Fibroblast of the aortic adventitia (primary cell): ENCODE measurements at places on chromosomes 12 and 14. TPM values are rescaled to one million over a fixed set of nuclear protein-coding genes. Genes with fewer than 3 reads are reported as not detected.
A peak's percentile ranks its signal among the peaks of the same experiment; 100 is the strongest.

DNA sequence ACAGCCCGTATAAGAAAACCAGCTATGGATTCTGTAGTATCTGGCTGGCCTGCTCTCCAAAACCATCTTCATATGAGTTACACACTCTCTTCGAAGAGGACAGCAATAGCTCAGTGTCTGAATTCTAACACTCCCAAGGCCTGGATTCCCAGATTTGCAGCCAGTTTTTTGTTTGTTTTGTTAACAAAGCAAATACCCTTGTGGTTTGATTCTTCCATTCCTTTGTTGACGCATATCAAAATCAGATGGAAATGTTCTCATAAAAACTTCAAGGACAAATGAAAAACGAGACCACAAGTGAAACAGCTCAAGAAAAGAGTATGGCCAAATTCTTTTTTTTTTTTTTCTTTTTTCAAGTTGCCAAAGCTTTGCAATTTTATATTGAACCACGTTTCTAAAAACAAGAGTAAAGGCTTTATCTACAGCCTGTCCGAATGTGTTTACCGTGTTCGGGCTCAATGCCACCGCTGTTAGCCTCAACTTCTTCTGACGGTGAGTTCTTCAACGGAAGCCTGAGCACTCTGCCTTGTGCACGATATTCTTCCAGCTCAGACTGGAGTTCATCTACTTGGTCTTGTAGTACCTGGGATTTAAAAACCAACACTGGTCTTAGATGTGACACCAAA is 67.5 kb downstream of the NIN start:
- peak; percentile 15 for DNase-seq

DNA sequence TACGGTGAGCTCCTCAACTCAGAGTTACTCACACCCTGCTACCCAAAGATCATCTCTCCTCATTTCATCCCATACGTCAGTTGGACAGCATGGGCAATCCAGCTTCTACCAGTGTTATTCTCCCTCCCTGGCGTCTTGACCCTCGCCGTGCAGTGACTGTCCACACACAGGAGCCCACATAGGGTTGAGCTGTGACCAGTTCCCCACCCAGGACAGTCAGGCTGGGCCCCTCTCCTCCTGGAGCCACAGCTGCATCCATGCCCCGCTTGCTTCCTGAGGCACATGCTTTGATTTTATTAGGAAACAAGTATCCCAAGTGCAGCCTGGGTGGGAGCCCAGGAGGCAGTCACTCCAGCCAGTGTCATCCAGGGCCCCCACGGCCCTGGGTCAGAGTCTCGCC is 140.3 kb upstream of the SFSWAP start:
- no peak for DNase-seq

- DNase-seq = peak; percentile 72
Measured at GRCh38 chr14:68244262-68244980, 424.8 kb downstream of the RAD51B start.

DNA sequence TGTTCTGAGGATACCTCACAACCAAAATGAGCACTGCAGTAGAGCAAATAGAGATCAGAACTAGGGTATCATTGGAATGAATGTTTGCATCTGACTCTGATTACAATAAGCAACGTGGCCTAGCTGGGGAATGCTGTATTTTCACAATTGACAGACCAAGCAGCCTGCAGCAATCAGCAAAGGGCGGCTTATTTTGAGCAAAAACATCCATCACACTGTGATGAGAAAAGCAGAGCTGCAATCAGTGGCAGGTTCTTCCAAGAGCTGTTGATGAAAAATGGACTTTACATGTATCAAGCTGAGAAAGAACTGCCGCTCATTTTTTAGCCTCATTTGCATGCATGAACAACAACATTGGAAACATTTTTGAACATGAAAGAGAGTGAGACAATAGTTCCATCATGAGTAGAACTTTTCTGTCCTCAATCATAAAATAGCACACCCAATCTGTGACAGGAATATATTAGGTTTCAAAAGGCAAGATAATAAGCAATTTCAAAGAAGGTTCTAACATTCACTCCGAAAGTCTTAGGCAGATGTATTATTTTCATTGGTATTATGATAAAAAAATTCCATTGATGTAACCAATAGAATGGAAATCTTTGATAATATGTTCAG is 249.7 kb upstream of the FBXO33 start:
- no peak for DNase-seq

DNA sequence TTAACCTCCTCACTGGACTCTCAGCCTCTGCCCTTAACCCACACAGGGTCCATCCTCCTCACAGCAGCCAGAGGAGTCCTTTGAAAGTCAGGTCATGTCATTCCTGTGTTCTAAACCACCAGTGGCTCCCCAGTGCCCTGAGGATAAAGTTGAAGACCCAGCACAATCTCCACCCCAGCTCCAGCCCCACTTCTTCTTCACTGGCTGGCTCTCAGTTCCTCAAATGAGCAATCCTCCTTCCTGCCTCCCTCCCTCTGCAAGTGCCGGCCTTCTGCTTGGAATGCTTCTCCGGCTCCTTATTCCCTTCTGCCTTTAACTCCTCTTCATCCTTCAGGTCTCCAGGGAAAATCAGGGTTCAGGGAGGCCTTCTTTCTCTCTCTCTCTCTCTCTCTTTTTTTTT is 32.0 kb upstream of the SPPL3 start:
- DNase-seq = no peak

- DNase-seq = peak; percentile 67
Measured at GRCh38 chr12:60197589-60197988, 601.8 kb downstream of the SLC16A7 start.

DNA sequence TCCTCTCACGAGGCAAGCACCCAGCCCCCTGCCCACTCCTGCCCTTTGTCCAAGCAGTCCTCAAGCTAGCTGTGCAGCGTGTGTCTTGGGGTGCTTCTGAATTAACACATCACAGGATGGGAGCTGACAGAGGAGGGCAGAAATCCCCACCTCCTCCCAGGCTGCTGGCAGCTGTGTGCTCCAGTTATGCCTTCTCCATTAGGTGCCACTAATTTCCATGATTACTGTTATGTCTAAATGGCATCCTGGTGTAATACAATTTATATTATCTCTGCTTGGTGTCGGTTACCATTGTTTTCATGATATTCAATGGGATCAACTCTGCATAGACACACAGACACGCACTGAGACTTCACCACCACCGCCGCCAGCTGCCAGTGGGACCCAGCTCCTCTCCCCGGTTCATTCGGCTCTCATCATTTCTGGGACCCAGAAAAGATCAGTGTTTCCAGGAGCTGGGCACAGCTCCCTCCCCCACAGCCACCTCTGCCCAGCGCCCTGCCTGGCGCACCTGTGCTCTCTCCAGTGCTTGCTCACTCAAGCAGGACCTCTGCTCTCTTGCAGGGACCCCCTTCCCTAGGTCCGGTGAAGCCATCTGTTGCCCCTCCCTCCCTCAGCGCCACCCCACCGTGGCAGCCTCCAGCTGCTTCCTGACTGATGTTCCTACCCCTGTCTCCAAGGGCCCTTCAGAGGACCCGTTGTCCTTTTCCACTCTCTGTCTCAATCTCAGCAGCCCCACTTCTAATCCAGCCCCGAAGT is 167.5 kb upstream of the FKBP4 start:
- DNase-seq = no peak

DNA sequence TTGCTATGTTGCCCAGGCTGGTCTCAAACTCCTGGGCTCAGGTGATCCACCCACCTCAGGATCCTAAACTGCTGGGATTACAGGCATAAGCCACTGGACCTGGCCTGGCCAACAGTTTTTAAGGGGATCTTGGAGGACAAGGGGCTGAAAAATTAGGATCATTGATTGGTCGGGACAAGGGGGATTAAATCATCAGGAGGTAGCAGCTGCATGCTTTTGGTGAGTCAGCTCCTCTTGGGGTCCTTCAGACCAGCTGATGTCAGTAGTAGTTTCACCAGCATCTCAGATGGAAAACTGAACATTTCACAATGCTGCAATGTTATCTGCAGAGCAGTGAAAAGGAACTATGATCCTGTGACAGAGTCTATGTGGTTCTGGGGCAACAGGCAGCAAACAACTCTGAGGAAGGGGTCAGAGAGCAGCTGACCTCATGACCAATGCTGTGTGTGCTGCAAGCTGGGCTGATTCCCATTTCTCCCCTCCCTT is 6.3 kb downstream of the LRRC74A start:
- DNase-seq = no peak

DNA sequence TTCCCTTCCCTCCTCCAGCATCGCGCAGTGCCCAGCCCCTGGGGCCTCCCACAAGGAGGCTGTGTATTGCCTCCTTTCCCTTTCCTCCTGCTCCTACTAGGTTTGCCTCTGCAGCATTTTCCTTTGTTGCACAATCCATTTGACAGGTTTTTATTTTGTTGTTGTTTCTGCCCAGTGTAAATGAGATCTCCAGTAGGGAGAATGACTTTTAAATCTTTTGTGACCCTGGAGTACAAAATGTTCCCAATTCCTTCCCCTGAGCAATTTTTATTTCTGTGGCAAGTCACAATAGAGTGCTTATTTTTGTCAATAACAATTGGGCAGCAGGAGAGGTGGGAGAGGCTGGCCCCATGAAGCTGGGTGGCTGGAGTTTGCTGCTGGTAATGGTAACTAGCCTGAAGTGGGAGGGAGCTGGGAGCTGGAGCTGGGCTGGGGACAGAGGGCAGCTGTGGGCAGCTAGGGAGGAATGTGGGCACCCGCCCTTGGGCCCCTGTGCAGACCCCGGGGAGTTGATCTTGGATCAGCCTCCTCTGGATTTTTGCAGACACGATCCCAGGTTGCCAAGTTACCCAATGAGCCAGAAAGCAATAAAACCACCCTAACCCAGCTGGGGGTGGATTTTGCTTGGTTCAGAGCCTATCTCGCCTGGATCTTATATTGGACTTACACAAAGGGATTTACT is 160.1 kb downstream of the KTN1 start:
- peak; percentile 6 for DNase-seq

- DNase-seq = no peak
Measured at GRCh38 chr12:68176257-68176656, 16.7 kb upstream of the IFNG start.

- no peak for DNase-seq
Measured at GRCh38 chr12:1553987-1554982, 40.1 kb downstream of the FBXL14 start.

GRCh38 chr12:10052193-10052913 is 21.9 kb downstream of the CLEC9A start:
- DNase-seq = no peak

GRCh38 chr14:58846682-58847465 is 209.1 kb downstream of the DACT1 start:
- DNase-seq = no peak

DNA sequence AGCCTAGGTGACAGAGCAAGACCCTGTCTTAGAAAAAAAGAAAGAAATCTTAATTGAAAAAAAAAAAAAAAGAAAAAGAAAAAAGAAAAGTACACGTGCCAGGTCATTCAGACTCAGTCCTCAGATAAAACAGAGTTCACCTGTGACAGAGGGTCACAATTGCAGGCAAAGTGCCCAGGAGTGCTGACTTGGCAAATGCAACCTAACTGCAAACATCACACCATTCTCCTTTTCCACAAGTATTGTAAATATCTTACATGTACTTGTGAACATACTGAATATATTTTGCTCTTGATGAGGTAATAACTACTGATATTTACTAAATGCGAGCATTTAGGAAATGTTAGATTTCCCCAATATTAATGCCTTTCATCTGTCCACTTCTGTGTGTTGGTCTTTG is 9.0 kb upstream of the COL2A1 start:
- DNase-seq = no peak

GRCh38 chr14:92546347-92547053 is 32.9 kb downstream of the RIN3 start:
- DNase-seq = no peak

DNA sequence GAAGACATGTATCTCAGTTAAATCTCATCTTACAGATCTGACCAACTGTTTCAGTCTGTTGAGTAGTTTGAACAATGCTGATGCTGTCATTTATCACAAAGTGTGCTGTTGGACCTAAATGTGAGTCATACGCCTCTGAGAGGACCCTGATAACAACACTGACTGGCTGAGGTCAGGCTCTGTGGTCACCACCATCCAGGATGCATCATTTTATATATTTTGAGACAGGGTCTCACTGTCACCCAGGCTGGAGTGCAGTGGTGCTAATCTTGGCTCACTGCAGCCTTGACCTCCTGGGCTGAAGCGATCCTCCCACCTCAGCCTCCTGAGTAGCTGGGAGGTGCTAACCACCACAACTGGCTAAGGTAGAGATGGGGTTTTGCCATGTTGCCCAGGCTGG is 181.0 kb upstream of the RGS6 start:
- peak; percentile 19 for DNase-seq

DNA sequence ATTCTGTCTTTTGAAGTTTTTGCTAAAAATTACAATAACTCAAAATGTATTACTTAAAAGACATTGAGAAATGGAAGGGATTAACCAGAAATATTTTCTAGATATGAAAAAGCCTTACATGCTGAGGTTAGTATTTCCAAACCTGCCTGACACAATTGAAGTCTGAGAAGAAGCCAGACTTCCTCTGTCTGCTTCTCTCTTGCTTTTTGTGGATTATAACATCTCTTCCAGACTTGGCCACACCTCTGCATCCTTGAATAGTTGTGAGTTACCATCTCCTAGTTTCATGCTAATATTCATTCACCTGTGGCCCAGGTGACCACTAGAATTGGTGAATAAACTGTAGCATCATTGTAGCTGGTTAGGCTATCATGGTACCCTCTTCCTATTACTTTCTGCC is 497.6 kb downstream of the SLC16A7 start:
- DNase-seq = no peak

DNA sequence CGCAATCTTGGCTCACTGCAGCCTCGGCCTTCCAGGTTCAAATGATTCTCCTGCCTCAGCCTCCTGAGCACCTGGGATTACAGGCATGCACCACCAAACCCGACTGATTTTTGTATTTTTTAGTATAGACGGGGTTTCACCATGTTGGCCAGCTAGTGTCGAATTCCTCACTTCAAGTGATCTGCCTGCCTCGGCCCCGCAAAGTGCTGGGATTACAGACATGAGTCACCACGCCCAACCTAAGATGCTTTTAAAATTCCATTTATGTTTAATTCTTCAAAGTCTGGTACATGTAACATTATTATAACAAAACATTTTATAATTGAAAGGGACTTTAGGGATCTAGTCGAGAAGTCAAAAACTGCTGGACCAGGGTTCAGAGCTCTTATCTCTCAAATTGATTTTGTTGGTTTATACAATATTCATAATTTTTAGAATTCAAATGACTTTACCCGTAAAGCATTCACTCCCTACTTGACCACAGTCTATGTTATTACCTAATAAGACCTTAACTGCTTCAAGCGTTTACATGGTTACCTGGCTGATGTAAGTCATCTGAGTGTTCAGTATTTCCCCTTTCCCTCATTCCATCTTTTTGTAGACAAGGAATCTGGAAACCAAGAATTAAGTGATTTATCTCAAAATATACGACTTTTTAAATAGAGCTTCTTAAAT is 28.2 kb downstream of the RAP1B start:
- no peak for DNase-seq

SRGAP1 gene
- total RNA-seq = 11.9 and 25.8 TPM in 2 replicates

PAPOLA gene
- total RNA-seq = 85.1 and 124 TPM in 2 replicates

PPP1R36 gene
- total RNA-seq = 0.18 TPM in 1 of 2 replicates, not detected in the other

EID3 gene
- 14.9 and 55.9 TPM in 2 replicates for total RNA-seq

PYGL gene
- 39.3 and 79.5 TPM in 2 replicates for total RNA-seq

PRICKLE1 gene
- 15.6 and 17.4 TPM in 2 replicates for total RNA-seq

ADAMTS20 gene
- not detected in 2 replicates for total RNA-seq
